ENCODE measurements at places on chromosomes 3 and 15.

DNA sequence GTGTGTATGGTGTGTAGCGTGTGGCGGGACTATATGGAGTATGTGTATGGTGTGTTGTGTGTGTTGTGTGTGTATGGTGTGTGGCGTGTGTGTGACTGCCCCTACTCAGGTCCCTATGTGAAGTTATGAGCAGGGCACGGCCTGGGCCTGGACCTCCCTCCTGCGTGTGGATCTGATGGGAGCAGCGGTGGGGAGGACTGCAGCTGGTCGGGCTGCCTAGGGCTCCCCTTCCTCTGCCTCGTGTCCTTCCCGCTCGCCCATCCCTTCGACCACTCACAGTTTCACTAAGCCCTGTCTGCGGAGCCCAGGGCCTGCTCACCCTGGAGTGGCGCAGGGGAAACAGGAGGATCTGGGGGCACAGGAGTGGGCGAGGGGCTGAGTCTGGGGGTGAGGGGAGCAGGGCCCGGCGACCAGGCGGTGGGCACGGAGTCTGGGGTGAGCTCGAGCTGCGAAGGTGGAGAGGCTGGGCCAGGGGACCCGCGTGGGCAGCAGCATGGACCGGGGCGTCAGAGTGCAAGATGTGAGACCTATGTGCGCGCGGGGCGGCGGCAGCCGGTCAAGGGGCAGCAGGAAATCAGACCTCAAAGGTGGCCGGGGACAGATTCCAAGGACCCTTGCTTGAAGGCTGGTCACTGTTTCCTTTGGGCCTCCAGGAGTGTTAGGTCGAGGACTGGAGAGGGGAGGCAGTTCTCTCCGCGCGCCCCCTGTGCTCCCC is 26.6 kb downstream of the GABRA5 start:
- DNase-seq, result no peak

DNA sequence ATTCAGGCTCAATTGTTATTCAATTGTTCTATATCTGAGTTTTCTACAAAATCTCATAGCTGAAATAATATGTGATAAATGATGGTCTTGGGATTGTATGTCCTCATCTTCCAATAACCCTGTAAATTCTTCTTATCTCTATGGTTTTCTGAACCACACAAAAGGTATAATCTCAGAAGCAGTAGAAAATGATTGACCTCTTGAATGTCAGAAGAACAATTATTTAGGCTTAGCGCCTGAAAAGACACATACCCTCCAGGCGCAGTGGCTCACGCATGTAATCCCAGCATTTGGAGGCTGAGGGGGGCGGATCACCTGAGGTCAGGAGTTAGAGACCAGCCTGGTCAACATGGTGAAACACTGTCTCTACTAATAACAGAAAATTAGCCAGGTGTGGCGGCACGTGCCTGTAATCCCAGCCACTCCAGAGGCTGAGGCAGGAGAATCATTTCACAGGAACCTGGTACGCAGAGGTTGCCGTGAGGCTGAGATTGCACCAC is 288.0 kb upstream of the TBC1D5 start:
- no peak for DNase-seq

- DNase-seq, result no peak
Measured at GRCh38 chr15:51299187-51300015, 39.0 kb downstream of the CYP19A1 start.

GRCh38 chr15:70584838-70585706 is 178.3 kb downstream of the UACA start:
- no peak for DNase-seq

- DNase-seq, result no peak
Measured at GRCh38 chr15:49152552-49153312, 2.7 kb downstream of the COPS2 start.

DNA sequence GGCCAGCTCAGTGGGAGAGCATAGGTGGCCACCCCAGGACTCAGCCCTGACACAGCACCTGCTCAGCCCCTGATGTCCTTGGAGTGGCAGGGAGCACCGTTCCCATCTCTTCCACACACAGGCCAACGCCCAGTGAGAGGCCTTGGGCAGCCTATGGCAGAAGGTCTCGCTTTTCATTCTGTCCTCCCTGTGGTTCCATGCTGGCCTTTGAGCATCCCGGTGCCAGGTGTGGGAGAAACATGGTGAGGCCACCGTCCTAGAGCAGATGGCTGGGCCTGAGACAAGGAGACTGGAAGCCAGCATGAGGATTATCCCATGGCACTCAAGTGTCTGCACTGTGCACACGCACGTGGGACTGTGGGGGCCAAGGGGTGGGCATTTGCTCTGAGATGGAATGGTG is 25.1 kb downstream of the ADCY5 start:
- DNase-seq, result no peak

DNA sequence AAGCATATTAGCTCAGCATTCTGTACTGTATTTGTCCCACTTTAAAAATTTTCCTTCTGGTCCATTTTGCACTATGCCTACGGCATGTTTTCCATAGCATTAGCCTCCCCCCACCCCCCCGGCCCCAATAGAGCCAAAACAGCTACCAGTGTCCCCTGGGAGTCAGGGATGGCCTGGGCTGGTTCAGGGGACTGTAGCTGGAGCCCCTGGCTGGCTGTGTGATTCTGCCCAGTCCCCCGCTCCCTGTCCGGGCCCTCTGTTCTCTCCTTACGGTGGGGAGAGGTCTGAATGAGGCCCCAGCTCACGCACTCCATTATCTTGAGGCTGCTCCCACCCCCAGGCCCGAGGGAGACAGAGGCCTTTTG is 70.1 kb downstream of the KLF15 start:
- DNase-seq, result no peak

DNA sequence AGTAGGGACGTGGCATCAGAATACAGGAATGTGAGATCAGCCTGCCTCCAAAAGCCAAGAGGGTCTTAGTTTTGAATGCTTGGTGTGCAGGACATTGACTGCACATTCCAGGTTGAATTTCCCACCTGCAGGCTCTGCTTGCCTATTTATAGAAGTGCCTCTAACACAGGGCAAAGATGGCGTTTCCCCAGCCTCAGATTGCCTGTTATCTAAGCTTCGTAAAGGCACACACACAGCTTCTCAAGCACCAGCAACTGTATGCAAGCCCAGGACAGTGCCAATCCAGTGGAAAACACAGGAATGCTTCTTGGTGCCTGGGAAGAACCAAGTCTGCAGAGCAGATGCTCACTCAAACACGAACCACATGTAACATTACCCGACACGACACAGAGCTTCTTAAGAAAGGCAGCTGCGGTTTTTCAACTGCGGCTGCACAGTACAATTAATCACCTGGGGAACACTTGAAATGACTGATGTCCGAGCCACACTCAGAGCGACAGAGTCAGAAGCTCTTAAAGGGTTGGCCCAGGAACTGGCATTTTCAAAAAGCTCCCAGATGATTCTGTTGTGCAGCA is 90.0 kb upstream of the ANKRD34C start:
- no peak for DNase-seq

GRCh38 chr15:89003865-89004725 is 84.2 kb upstream of the ABHD2 start:
- no peak for DNase-seq

- DNase-seq, result no peak
Measured at GRCh38 chr3:29565236-29565635, 284.4 kb downstream of the RBMS3 start.

- no peak for DNase-seq
Measured at GRCh38 chr15:83209333-83209732, 1.7 kb upstream of the HDGFL3 start.

DNA sequence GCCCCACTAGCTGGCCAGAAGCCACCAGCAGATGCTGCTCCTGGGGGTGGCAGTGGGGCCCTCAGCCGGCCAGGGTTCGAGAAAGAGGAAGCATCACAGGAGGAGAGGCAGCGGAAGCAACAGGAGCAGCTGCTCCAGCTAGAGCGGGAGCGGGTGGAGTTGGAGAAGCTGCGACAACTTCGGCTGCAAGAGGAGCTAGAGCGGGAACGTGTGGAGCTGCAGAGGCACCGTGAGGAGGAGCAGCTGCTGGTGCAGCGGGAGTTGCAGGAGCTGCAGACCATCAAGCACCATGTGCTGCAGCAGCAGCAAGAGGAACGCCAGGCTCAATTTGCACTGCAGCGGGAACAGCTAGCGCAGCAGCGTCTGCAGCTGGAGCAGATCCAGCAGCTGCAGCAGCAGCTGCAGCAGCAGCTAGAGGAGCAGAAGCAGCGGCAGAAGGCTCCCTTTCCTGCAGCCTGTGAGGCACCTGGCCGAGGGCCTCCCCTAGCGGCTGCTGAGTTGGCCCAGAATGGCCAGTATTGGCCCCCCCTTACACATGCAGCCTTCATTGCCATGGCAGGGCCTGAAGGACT is 17.5 kb upstream of the APEH start:
- DNase-seq, result no peak

- peak; percentile 97 for DNase-seq
Measured at GRCh38 chr3:14319654-14320182, 82.7 kb upstream of the SLC6A6 start.

DNA sequence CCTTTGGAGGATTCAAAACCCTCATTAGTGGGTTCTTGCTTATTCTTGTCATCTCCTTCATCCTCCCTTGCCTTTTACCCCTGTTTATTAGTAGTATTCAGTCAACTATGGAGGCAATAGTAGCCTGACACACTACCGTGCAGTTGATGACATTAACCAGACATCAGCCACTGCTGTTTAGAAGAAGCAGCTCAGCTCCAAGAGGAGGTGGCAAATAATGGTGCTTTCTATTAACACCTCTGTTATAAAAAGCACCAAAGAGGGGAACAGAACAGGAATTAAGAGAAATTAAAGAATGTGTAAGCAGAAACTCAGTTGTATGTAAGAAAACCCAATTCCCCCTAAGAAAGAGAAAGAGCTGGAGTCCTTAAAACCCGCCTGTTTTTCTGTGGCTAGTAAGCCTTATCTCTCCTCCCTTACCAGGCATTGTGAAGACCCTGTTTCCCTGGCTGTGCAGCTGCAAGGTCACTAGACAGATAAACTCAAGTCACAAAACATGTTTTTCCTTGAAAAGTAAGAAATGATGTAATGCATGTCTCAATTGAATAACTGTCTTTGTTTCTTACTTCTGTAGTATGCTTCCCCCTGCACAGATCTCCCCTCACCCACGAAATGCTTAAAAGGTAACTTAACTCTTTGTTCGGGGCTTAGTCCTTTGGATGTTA is 21.2 kb downstream of the CCR4 start:
- no peak for DNase-seq

DNA sequence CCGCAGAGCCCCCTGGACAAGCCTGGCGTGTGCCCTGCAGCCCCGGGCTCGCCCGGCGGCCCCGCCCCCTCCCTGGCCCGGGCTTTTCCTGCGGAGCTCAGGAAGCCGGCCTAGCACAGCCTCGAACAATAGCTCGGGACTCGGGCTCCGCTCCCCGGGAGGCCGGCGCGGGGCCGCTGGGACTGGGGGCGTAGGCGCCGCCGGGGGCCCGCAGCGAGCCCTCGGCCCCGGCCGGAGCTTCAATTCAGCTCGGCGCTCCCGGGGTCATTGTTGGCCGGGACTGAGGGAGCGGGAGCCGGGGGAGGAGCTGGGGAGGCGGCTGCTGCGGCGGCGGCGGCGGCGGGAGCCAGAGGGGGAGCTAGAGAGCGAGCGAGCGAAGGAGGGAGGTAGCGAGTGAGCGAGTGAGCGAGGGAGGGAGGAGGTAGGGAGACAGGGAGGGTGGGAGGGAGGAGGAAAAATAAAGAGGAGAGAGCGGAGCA is 41.0 kb upstream of the ROPN1 start:
- no peak for DNase-seq

GRCh38 chr3:49276475-49277382 is at the start of gene C3orf62:
Gene C3orf62 (minus strand): TSS chr3:49277232. CDS start chr3:49276872, 360 bp downstream.
- DNase-seq, result no peak

GRCh38 chr3:57298041-57298440 is 5.6 kb upstream of the ASB14 start:
- DNase-seq, result no peak

GRCh38 chr3:39134305-39134704 is 19.1 kb downstream of the CSRNP1 start:
- no peak for DNase-seq

DNA sequence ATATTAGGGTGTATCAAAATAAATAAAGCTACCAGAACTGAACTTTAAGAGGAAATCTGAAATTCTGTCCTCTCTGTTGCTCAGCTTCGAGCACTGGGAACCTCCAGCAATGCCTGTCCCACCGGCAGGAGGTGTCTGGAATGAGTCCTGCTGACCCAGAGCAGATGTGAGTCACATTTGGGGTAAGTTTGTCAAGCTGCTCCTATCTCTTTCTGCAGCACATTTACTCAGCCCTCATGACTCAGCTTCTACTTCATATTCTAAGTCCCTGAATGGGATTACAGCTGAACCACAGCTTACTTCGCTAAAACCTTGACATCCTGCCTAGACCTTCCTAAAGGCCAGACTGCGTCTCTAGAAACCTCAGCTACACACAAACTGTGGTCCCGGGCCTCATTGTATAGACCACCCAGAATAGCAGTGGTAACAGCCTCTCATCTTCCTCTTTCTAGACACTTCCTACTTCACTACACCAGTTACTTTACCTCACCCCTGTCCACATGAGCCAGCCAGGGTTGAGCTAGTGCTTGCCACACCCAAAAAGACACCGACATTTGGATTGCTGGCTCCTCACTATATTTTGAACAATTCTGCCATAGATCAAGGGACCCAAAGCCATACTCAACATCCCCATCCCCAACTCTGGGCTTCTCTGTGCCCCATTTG is 109.6 kb upstream of the TMCO5A start:
- no peak for DNase-seq

- no peak for DNase-seq
Measured at GRCh38 chr3:183044547-183045229, 54.6 kb downstream of the MCCC1 start.

DNA sequence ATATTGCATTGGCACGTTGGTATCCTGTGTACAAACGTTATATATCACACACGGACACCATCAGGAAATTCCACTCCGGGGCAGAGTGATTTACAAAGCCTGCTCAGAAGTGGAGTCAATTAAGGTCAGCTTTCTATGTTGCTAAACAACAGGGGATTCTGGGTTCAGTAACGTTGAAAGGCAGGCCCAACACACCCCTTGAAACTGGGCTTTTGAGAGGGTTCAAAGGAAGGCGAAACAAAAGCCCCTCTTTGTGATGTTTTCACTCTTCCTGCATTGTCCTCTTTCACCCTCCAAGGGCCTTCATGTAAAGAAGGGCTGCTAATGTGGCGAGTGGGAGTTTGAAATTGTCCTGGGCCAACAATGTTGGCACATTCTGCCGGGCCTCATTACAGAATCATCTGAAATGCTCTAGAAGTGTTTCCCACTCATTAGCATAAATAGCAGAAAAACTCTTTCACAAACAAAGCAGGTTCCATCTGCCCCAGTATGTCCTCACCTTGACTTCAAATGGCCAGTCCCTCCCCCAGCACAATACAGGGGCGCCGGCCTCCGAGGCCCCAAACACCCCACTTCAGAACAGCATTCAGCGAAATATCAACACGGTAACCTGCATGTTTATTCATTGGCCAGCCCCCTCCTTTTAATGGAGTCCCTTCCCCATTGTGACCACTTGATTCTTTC is 76.4 kb downstream of the HES1 start:
- no peak for DNase-seq

All from AML-193 (cell line).